ENCODE measurements at places on chromosomes 1 and 21.
A peak's percentile ranks its signal among the peaks of the same experiment; 100 is the strongest.

DNA sequence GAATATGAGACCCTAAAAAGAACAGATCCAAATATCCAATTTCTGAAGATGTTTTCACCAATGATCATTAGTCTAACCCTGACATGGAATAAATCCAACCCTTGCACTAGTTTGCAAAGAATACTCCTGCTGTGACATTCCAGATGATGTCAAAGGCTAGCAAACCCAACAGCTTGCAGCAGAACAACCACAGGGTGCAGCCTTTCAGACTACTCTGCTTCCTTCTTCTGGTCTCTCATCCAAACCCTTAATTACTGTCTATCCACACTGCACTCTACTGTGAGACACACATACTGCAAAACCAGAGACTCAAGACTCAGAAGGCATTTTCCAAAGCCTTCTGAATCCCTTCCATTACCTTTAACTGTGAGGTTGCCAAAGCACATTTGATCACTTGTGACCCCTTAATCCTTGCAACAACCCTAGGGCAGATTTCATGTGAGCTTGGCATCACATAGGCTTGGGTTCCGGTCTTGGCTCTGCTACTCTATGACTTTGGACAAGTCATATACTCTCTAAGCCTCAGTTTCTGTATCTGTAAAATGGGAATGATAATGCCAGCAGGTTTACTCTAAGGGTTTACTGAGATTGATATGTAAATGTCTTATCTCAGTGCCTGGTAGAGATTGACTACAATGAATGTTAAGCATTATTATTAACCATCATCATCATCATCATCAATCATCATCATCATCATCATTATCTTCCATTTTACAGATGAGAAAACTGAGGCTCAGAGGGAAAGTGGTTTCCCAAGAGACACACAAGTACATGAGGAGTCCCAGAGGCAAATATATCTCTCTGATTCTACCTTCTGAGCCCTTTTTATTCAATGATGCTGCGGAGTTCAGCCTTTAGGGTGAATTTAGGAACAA is 94.5 kb downstream of the SYF2 start:
- no peak for DNase-seq

DNA sequence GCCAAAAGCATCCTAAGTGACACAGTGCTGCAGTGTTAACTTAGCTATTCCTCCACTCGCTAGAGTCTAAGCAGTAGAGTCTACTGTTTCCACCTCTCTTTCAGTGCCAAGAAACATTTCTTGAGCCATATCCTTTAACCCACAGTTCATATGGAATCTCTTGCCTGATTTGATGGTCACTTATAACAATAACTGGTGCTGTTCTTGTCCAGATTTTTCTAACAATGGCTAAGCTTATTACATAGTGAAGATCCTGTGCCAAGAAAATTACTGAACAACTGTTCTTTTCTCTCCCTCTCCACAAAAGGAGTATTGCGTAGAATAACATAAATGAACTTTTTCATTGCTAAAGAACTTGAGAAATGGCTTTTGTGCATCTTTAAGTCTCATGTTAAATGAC is 121.3 kb downstream of the CDC7 start:
- peak; percentile 98 for DNase-seq

DNA sequence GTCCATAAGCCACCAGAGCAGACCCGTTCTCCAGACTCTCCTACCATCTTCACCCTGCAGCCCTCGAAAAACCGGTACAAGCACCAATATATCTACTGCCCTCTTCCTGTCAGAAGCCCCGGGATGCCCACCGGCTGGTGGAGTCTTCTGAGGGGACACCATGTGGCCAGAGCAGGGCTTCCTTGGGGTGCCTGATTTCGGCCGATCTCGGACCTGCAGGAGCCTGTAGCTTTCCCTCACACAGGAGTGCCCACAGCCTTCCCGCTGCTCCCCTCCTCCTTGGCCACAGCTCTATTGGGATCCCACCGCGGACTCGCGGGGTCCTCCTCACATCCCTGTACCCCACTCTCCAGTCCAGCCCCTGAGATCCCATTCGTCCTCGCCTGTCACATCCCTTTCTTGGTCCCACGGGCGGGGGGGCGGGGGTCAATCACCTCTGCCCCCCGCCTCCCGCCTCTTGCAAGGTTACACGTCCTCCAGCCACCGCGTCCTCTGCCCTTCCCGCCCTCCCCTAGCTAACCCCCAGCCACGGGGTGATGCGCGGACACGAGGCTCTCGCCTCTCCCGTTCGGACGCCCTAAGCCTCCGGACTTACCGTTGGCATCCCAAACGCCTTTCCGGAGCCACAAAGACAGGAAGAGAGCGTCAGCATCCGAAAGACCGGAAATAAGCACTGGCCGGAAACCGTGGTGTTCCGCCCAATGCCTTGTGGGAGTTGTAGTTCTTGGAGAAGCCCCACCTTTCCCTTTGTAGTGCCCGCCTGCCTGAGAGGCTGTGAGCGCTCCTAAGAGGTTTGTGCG is at the start of gene SSR2:
Gene SSR2 (minus strand): TSS at position 659 of the 800 bp plus-strand sequence. CDS start 784 bp downstream, outside the sequence.
- DNase-seq = peak; percentile 94

DNA sequence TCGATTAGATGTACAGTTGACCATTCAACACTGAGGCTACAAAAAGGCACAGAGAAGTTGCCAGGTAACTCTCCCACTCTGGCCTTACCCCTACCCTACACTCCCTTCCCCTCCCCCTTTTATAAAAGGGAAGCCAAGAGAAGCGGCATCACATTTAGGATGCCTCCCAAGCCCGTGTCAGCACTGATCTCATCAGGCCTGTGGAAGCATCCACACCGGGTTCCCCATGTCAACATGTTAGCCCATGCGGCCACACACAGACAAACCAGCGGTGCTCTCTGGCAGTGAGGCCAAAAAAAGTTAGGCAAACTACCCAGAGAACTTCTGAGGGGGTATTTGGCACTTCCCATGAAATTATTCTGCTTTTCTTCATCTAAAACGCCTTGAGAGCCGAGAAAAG is 29.9 kb downstream of the BCAR3 start:
- DNase-seq = no peak

- DNase-seq = no peak
Observed at GRCh38 chr1:74971982-74972381, 162.2 kb upstream of the LHX8 start.

- peak; percentile 61 for DNase-seq
Observed at GRCh38 chr1:158121604-158122254, 59.0 kb upstream of the CD1D start.

DNA sequence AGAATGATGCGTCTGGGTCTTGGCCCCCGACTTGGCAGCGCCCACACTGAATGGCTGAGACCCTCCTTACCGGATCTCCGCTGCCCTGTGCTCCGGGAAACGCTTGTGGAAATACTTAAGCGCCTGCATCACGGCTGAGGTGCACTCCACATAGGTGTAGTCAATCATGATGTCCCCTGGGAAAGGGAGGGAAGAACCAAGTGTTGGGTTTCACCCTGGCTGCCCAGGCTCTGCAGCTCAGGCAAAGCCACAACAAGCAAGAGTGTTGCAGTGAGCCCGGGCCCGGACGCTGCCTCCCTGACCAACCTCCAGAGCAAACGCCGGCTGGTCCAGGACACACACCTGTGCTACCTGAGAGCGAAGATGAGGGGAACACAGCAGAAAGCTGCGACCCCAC is 21.5 kb upstream of the SPATC1L start:
- no peak for DNase-seq

DNA sequence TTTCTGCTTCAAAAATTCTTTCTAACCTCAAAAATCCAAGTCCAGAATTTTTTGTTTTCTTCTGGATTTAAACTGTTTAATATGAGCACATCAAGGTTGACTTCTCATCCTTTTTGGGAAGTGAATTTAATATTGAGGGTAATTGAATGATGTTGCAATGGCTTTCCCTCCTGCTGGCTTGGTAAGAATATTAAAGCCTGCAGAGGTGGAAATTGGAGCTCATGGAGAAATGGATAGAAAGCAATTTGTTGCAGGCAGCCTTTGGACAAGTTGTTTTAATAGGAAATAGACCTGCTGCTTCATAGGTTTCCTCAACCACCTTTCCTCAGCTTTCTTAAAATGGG is 124.7 kb downstream of the SYT2 start:
- DNase-seq = no peak

DNA sequence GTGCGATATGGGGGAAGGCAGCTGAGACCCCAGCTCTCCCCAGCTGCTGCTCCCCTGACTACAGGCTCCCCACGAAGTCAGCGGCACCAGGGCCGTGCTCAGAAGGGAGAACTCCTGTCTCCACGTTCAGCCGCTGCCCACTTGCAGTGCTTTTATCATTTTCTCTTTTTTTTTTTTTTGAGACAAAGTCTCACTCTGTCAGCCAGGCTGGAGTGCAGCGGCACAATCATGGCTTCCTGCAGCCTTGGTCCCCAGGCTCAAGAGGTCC is 933 bp upstream of the FTCD start:
- DNase-seq = no peak

DNA sequence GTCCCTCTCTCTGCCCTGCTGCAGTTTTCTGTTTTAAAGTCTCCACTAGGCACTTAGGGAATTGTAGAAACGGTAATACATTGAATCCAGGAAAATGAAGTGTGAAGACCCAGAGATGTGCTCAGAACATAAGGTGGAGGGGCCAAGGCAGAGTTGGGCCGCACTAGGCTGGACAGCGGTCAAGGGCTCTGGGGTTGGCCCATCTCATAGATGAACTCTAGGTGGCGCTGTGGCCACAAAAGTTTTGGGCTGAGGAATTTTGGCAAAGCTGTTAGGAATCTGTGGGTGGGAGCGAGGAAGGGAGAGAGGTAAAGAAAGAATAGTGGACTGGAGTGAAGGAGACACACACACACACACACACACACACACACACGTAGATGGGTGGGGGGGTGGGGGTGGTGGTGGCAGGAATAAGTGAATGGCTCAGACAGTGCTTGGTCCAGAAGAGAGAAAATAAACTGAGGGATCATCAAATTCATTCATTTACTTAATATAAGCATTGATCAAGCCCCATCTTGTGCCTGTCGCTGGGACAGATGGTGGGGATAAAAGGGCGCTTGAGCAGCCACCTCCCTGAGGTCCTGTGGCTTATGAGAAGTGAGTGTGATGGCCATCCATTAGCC is 258.5 kb downstream of the TRABD2B start:
- peak; percentile 61 for DNase-seq

- DNase-seq = no peak
Observed at GRCh38 chr1:62142496-62142895, 52.2 kb upstream of the L1TD1 start.

GRCh38 chr1:92366040-92366395 is 67.2 kb downstream of the RPAP2 start:
- DNase-seq = no peak

GRCh38 chr1:199954699-199955098 is 72.8 kb upstream of the NR5A2 start:
- peak; percentile 60 for DNase-seq

GRCh38 chr1:222656391-222657155 is 38.7 kb downstream of the MIA3 start:
- DNase-seq = no peak

DNA sequence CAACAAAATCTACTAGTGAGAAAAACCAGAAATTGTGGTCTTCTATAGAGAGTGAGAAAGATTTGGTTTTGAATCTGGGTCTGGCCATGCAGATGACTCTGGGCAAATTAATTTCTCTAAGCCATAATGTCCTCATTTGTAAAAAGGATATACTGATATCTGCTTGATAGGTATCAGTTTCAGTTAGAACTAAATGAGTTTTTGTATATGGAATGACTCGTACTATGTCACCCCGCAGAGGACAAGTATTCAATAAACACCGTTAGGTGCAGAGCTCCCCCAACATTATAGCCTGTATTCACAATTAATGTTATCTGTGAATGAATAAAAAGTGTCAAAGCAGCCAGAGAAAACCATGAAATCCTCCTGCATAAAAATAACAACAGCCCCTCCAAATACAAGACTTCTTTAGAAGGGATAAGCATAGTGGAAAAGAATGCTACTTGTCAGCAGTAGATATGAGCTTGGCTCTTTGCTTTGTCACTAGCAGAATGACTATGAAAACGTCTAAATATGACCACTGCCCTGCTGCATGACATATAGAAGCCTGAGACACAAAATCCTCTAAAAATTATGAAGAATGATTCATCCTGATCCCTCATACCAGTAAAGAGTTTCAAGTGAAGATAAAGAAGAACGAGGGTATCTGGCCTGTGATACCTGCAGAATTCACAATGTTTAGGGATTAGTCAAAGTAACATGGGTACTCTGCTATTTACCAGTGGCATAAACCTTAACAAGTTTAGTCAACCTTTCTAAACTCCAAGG is 17.8 kb downstream of the SCAF4 start:
- no peak for DNase-seq

DNA sequence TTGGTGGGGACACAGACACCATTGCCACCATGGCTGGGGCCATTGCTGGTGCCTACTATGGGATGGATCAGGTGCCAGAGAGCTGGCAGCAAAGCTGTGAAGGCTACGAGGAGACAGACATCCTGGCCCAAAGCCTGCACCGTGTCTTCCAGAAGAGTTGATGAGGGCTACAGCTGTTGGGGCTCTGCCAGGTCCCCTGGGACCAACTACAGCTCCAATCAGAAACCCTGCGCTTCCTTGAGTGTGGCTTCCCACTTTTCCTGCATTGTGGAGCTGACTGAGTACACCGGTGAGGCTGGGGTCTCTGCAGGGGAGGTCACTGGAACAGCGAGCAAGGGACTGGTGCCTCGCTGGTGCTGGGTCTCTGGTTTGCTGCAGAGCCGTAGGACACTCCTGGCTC is 4.5 kb downstream of the ADPRS start:
- DNase-seq = no peak

GRCh38 chr1:207619871-207620542 is 24.9 kb upstream of the CR1L start:
- peak; percentile 73 for DNase-seq

GRCh38 chr1:16013220-16013907 is 4.5 kb downstream of the HSPB7 start:
- no peak for DNase-seq

- DNase-seq = no peak
Observed at GRCh38 chr1:198079432-198079951, 77.3 kb upstream of the NEK7 start.

GRCh38 chr1:30883389-30884172 is 25.0 kb downstream of the SDC3 start:
- DNase-seq = no peak

DNA sequence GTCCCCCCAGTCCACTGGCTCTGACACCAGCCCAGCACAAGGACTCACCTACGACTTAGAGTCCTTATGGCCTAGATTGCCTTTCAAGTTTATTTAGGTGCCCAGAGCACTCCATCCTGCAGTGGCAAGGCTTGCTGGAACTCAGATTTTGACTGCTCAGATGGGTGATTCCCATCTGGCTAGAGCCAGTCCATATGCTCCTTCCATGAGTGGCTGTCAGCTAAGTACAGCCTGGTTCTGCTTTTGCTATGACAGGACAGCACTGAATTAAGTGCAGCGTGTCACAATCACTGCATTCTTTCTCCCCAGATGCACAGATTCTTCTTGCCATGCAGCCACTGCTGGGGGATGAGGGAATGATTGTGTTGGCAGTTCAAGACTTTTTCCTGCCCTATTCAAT is 43.8 kb downstream of the GPR52 start:
- no peak for DNase-seq

All from SK-MEL-5 (cell line).